ENCODE measurements at places on chromosomes 6 and 20.

DNA sequence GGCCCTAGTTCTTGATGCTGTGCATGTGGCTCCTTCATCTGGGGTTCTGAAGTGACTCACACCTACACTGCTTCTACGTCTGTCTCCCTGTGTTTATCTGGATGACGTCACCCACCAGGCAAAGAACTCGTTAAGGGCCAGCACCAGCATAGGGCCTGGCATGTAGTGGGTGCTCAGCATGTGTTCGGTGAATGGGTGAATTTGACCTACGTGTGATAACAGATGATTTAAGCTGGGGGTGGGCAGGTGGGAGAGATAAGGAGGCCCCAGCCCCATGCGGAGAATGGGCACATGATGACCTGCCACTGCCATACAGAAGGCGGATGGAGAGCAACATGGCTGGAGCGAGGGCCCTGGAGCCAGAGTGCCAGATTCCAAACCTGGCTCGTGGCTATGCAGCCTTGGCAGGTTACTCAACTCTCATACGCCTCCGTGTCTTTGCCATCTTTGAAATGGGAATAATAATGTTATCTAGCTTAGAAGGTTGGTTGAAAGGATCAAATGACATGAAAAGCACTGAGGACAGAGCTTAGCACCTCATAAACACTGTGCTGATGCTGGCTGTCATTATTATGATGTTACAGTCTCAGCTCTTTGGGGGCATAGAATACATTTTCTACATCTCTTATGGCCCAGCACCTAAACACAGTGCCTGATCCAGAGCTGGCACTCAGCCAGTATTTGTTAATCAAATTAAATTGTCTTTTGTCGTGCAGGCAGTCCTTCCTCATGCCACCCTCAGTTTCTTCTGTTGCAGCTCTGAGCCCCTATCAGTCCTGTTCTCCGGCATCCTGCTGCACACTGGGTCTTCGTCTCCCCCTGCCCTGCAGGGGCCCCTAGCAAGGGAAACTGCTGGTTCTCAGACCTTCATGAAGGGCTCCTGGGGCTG is 39.6 kb downstream of the VEGFA start:
- peak; percentile 74 for DNase-seq

GRCh38 chr6:24692848-24693592 is 25.9 kb downstream of the C6orf62 start:
- DNase-seq: peak; percentile 21

- DNase-seq: no peak
Measured at GRCh38 chr6:17439243-17439993, 46.0 kb downstream of the CAP2 start.

DNA sequence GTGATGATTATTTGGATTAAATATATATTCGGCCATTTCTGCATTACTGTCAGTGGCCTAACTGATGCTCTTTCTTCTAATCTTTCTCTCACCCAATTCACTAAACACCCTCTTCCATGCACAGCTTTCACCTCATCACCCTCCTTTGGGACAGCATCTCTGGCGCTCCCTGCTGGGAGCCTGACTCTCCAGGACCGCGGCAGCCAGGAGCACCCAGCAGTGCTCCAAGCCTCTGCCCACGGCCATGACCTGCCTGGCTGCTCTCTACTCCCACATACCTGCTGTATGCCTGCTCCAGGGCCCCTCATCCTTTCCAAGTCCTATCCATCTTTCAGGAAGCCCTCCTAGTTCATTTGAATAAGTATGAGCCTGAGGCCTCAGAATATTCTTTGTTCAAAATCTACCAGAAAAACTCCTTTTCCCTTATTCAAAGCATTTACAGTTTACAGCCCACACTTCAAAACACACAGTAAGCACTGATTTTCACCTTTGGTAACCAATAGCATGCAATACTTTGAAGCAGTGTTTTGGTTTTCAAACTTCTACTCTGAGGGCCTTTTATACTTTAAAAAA is 15.2 kb downstream of the CTCFL start:
- DNase-seq: peak; percentile 23

DNA sequence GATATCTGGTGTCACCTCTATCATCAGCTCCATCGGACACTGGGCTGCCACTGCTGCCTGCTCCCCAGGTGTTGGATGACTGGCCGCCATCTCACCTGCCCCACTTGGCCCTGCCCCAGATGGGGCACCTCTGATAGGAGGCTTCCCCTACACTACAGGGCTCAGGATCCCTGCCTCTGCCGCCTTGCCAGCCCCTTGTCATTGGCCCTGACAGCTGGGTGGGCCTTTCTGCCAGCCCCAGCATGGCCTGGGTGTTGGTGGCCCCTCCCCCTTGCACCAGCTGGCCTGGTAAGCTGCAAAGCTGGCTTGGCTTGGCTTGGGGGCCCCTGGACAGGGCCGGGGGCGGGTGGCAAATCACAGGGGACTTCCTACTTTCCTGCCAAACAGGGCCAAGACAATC is 10.6 kb downstream of the PACSIN1 start:
- no peak for DNase-seq

DNA sequence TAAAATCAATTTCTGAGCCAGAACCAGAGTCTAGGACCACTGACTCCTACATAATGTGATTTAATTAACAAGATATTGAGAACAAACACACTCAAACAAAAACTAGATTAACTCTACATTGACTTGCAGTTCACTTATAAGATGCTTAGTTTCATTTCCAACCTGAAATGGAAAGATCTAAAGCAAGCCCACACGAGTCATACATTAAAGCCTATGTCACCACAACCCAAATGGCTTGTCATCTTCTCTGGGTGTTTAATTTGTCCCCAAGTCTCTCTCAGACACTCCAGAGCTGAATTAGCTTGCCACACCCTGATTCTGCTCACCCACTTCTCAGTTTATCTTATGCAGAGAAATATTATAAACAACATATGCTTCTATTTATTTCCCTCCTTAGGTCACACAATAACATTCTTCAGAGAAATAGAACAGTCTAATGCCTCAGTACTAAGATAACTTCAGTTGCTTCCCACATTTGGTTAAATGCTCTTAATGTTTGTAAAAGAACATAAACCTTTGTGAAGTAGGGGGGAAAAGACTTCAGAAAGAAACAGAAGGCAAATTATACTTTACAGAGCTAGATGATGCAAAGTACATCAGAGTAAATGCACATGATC is 8.8 kb upstream of the FBXO30 start:
- no peak for DNase-seq

- no peak for DNase-seq
Measured at GRCh38 chr20:61812121-61812844, 253.4 kb downstream of the TAF4 start.

GRCh38 chr20:14245368-14245970 is 91.9 kb downstream of the FLRT3 start:
- peak; percentile 45 for DNase-seq

GRCh38 chr6:84771756-84772356 is 7.5 kb upstream of the TBX18 start:
- peak; percentile 63 for DNase-seq

- DNase-seq: no peak
Measured at GRCh38 chr6:68941345-68941744, 306.3 kb downstream of the ADGRB3 start.

- DNase-seq: peak; percentile 44
Measured at GRCh38 chr20:47799116-47799715, 13.9 kb upstream of the SULF2 start.

GRCh38 chr6:29792123-29793035 is 35.2 kb upstream of the HLA-G start:
- DNase-seq: peak; percentile 34

DNA sequence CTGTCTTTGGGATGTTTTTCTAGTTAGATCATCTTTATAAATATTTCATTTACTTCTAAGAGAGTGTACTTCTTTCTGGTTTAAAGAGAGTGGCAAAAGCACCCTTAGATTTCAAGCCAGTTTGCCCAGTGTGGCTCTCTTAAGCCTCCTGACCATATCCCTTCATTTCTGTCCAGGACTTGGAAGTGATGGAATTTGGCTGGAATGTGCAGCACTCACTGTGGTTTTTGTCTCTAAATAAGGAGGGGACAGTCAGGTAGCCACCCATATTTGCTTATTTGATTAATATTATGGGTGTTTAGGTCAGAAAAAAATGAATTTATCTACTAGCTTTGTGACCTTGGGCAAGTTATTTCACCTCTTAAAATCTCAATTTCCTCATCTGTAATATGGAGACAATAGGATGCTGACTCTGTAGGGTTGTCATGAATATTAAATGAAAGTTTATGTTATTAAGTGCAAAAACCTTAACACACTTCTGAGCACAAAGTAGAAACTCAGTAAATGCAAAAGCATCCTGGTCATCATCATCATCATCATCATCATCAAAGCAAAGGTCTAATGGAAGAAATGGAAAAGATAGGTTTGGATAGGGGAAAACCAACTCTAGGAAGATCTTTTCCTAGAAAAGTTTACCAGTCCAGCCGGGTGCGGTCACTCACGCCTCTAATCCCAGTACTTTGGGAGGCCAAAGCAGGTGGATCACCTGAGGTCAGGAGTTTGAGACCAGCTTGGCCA is 3.1 kb downstream of the CRYBG1 start:
- no peak for DNase-seq

DNA sequence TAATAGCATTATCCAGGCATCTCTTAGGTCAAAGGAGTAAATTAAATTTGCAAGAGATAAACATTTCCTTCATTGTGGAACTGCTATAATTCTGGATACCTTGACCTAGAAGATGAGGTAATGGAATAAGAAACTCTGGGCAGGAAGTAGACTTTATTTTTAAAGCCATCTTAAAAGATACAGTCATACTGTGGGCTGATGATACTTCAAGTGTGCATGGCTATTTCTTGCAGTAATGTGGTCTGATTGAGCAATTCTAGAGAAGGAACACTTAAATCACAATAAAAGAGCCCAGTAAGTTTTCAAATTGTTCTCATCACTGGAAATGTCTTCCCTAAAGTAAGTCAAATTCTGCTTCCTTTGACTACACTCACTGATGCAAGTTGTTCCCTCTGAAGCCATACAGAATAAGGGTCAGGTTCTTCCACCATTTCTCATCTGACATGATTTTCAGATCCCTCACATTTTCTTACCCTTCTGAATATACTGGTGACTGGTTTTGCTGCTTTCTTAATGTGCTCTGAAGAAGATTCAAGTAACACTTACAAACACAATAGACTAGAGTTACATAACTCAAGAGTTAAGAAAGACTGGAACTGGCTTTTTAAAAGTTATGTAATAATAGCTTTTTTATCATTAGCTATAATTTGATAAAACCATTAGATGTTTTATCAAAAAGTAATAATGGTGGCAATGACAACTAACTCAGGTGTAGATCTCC is 62.6 kb upstream of the TMEM244 start:
- DNase-seq: no peak

GRCh38 chr6:113862112-113862511 is 5.0 kb downstream of the MARCKS start:
- DNase-seq: no peak

GRCh38 chr6:148382861-148383260 is 40.2 kb downstream of the SASH1 start:
- DNase-seq: peak; percentile 54

GRCh38 chr6:151166180-151166579 is 73.6 kb upstream of the AKAP12 start:
- no peak for DNase-seq

DNA sequence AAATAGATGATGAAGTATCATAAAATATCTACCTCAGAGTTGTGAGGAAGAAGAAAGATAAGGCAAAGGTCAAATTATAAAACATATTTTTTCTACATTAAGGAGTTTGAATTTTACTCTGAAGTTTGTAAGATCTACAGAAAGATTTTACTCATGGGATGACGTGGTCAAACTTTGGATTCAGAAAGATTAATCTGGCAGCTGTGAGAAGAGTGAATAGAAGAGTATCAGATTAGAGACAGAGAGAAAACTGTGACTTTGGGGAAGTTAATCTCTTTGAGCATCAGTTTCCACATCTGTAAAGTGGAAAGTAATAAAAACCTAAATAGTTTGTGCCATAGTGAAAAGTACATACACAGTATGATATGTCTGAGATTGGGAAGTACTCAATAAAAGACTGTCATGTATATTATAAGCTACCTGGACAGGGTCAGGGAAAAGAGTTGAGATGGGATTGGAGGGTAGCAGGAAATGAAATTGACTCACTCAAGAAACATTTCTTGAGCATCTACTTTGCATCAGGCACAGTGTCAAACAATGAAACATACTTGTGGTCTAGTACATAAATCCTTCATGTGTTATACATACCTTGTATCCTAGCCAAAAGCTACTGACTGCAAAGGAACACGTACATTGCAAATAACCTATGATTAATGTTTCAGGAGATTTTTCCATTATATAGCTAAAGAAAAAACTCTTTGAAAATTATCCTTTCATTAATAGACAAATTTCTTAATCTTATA is 222.1 kb downstream of the TMEM200A start:
- DNase-seq: no peak

DNA sequence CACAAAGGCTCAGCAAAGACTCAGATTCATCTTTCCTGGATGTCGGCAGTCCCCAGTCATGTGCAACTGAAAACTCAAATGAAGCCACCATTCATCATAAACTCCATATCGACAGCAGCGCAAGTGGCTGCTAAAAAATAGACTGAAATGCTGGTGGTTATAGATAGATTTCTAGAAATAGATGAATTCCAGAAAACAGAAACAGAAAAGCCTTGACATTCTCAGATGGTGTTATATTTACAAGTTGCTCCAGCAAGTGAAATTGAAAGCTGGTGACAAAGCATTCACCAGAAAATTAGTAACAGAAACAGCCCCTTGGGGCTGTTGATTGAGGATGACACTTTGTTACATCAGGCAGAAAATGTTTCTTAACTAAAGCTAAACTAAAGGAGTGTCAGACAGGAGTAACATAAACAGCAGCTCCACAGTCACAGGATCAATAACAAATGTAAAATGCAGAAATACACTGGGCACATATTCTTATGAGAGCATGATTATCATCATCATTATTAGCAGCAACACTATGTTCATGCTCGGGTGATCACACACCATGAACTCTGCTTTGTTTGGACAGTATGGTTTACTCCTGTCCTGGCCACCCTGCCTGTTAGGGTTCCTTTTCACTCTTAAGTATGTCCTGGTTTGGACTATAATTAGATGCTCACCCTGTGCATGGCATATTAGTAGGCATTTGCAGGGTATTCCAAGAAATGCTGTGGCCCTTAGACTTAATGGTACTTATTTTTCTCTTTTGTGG is 36.4 kb upstream of the SLC35F1 start:
- DNase-seq: no peak

- DNase-seq: no peak
Measured at GRCh38 chr6:135281227-135281626, 100.1 kb downstream of the MYB start.

GRCh38 chr20:36062799-36063198 is 91.7 kb upstream of the EPB41L1 start:
- DNase-seq: no peak

DNA sequence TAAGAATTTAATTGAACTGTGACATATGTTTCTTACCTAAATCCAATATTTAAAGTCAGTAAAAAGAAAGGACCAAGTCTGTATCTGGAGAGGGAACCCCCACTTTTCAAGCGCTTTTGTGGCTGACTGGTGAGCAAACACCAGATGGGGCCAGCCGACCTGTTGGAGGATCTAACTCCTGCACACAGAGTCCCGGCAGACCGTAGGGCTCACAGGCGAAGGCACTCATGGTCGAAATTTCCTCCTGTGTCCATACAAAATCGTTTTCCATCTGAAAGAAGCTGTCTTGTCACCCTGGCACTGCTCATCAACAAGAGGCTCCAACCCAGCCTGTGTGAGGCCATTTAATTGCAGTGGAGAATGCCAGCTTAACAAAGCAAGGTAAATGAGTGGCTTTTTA is 94.0 kb downstream of the SCML4 start:
- DNase-seq: no peak

GRCh38 chr20:15445056-15445840 is 1107.8 kb upstream of the FLRT3 start:
- no peak for DNase-seq

GRCh38 chr6:4253604-4254231 is 118.3 kb upstream of the ECI2 start:
- no peak for DNase-seq
